ENCODE measurements at places on chromosomes 6 and 20.
A peak's percentile ranks its signal among the peaks of the same experiment; 100 is the strongest.

- DNase-seq = no peak
Observed at GRCh38 chr6:6714953-6715352, 126.4 kb downstream of the LY86 start.

DNA sequence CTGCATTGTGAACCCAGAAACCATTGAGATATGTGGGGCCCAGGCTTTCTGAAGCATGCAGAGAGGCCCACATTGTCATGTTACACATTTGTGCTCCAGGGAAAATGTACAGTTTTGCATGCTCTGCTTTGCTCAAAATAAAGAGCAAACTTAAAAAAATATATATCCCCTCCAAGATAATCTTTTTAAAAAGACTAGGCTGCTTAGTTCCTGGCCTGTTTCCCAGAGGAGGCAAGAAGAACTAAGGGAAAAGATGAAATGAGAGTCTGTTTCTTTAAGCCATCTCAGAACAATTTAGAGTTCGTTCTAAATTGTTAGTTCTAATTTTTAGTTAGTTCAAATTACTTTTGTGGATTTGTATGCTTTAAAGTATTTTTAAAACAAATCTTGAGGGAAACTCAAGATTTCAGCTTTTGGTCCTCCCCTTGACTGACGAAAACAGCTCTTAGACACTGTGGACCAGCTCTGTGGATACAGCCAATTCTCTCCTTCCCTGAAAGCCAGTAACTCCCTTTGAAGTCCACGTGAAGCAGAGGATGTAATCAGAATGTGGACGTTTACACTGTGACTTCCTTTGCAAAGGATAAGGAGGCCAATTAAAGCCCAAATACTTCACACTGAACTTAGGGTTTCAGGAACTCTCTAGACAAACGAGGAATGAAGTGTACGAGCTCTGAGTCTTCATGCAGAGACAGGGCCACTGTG lies 84.7 kb downstream of the CD164 start:
- DNase-seq = no peak

GRCh38 chr6:85641897-85642773 lies 551 bp downstream of the SYNCRIP start:
- DNase-seq = peak; percentile 52

DNA sequence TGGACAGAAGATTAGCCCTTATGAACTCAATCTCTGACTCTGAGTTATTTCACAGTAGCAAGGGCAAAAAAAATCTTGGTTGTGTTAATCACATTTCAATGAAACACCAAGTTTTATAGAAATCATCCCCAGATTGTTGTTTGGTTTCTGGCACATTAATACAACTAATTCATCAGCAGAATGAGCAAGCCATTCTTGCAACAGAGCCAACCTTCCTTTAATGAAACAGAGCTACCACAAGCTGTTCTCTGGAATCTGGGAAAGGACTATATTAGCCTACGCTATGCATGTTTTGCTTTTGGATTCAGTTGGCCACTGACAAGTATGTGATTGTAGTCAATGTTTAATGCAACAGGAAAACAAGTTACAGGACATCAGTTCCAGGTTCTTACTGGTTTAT lies 13.8 kb upstream of the POPDC3 start:
- no peak for DNase-seq

DNA sequence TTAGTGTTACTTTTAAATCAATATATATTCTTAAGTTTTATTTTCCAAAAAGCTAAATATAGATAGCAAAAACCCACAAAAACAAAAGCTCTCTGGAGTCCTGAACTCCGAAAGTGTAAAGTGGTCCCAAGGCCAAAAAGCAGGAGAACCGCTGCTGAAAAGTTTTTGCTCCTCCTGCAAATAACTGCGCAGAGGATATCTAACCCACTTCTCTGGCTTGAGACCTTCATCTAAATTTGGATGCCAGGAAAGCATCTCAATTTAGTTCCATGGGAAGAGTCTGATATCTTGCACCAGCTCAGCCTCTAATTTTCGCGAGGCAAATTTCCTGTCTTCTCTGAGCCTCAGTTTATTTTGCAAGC lies 523 bp downstream of the MRPS10 start:
- DNase-seq = no peak
